ENCODE measurements at places on chromosomes 1 and 21.

- no peak for DNase-seq
Observed at GRCh38 chr1:11731691-11732283, 4.1 kb upstream of the AGTRAP start.

DNA sequence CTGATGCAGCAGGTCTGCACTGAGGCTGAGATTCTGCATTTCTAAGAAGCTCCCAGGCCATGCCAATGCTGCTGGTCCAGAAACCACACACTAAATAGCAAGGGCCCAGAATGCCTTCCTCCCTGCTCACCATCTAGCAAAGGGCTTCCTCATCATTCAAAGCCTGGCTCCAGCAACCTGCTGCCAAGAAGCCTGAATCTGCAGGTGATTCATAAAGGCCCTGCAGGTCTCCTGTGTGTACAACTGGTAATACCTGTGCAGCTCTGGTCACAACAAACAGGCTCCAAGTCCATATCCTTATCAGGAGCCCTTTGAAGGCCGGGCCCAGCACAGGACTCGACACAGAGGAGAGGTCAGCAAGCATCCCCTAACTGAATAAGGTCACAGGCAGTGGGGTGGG is 26.7 kb downstream of the GLIS1 start:
- DNase-seq: no peak

GRCh38 chr1:162732094-162732493 is 58.4 kb upstream of the HSD17B7 start:
- DNase-seq: no peak

DNA sequence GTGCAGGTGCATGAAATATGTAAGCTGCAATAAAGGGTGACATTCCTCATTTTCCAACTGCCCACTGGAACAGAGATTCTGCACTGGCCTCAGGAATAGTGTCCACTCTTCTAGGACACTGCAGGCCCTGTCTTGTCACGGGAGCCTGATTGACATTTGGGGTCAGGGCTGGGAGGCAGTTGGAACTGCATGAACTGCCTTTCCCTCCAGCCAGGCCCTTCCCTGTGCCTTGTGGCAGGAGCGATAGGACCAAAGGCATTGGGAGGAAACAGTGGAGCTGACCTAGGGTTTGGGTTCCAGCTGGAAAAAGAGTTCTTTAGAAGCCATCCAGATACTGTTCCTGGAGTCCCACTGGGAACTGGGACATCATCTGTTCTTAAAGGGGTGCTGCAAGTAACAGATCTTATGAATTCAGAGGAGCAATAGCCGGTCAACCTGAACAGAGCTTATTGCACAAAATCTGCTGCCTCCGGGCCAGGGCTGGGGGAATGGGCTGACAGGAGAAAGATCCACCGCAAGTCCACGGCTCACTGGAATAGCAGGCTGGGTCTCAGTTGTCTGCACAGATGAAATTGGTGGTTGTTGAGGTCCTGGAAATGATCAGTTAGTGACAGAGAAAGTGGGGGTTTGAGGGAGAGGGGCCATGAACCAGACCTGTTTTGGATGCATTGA is 451.7 kb downstream of the CAMTA1 start:
- no peak for DNase-seq

- no peak for DNase-seq
Observed at GRCh38 chr1:15099441-15100120, 54.0 kb upstream of the TMEM51 start.

DNA sequence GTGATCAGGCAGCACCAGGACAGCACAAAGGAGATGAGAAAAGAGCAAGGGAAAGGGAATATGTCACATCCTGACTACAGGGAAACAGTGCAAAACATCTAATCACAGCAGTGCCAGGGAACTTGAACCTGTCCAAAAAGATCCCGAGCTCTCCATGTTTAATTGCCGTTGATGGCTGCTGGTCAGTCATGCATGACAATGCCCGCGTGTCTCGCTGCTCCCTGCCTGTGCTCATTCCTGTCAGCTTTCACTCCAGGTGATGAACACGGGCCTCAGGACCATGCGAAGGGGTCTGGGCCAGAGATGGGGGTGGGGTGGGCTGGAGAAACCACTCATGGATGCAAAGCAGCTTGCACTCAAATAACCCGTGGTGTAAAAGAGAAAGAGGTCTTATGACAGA is 287.0 kb downstream of the GPATCH2 start:
- no peak for DNase-seq

- DNase-seq: no peak
Observed at GRCh38 chr21:28298251-28298672, 694.4 kb downstream of the LTN1 start.

GRCh38 chr1:210565306-210565705 is 236.6 kb downstream of the HHAT start:
- no peak for DNase-seq

Measured in T1000 (cell line).